ENCODE measurements at places on chromosomes 3 and 15.

DNA sequence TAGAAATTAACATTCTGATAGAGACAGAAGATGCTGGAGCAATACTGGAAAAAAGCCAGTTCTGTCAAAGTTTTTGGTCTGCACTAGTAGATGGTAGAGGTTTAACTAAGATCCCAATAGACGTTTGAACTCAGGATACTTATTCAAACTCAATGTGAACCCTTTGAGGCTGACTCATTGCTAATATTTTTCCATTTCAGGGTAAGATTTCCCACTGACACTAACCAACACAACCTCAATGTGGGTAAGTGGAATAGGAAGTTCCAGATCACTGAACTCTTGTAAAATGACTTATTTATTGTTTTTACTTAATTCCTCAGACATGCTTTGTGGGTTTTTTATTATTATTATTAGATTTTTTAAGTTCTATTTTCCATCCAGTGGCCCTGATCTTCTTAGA, 1024.8 kb downstream of the EPHA3 start:
- no peak for DNase-seq

DNA sequence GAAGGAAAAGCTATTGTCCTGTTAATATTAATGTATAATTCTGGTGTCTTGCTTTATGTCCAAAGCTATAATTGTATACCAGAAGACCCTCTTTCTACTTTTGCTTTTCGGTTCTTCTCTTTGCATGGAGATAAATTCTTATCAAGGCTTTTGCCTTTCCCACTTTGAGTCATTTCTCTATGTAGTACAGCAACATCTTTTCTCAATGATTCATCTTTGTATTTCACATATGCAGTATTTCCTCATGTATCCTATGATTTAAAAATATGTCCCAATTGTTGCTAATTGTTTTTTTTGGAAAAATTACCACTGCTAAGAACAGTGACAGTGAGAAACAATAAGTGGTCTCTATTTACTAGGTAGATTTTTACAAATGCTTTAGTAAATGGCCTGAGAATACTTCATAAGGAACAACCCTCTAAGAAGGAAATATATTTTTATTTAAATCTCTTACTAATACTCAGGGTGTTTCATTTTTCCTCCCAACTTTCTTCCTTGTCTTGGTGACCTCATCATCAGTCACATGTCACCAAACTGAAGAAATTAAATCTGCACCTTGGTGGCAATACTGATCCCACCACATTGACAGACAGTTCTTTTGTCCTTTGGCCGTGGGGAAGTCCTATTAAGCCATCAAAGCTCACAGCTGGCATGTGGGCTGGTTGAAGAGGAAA, 290.6 kb downstream of the SATB1 start:
- DNase-seq: no peak

- no peak for DNase-seq
These were observed 10.7 kb downstream of the CCNL1 start for GRCh38 chr3:157149136-157149696.

- DNase-seq: no peak
These were observed 17.4 kb downstream of the KAT2B start for GRCh38 chr3:20057612-20058180.

GRCh38 chr15:50718700-50719125, 32.1 kb upstream of the TRPM7 start:
- no peak for DNase-seq

DNA sequence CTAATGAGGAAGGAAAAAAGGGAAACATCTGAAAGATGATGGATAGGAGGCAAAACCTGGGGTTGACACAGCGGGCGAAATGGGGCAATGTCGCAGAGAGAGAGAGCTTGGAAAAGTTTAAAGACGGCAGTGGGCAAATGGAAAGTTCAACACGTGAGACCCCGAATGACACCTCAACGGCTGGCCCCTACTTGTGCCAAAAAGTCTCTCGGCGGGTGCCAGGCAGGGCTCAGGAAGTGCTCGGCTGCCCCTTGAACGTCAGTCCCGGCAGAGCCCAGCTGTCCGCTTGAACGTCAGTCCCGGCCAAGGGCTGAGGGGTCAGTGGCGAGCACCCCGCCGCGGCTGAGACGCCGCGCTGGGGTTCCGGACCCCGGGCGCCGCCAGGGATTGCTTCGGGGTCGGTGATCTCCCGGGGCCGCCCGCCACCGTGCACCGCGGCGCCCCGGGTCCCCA, 658 bp downstream of the EOGT start:
- no peak for DNase-seq

DNA sequence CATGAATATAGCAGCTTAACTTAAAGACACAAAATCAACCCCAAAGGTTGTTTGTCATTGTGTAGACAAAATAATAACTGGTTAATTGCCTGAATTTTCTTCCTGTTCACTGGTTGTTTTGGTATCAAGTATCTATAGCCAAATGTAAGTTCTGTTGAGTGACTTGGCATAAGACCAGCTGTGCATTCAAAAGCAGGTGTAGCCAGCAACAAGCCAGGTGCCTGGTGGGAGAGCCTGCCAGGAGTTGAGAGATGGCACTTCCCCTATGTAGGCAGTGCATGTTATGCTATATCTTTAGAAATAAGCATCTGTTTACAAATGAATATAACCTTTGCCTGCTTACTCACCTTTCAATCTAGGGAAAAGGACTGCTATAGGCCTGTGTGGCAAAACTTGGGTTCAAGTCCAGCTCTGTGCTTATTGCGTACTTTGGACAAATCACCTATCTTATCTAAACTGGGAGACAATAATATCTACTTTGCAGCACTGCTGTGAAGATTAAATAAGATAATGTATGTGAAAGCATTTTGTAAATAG, 84.9 kb upstream of the TBL1XR1 start:
- DNase-seq: no peak

- DNase-seq: no peak
These were observed 2.1 kb upstream of the HTR3D start for GRCh38 chr3:184029443-184029842.

DNA sequence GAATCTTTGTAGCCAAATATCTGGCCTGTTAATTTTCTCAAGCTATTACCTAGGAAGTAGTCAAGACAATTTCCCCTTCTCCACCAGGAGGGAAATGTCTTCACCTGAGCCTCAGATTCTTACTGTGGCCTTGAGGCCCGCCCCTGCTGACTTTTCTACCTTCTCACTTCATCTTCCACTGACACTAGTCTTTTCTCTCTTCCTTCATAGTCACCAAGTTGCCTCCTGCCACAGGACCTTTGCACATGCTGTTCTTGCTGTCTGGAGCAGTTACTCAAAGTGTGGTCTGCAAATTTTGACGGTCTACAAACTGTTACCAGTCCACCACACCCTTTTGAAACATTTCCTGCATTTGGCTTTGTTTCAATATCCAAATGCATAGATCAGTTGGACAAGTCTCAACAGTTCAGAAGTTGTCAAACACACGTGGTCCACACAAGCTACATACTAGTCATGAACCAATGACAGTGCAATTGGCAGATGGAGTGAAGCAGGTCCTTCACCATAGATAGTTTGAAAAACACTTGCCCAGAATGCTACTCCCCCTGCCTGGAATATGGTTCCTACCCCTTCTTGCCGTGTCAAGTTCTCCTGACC, 100.5 kb downstream of the OSBPL10 start:
- DNase-seq: no peak

- no peak for DNase-seq
These were observed 872 bp downstream of the DLEC1 start for GRCh38 chr3:38039899-38040261.

DNA sequence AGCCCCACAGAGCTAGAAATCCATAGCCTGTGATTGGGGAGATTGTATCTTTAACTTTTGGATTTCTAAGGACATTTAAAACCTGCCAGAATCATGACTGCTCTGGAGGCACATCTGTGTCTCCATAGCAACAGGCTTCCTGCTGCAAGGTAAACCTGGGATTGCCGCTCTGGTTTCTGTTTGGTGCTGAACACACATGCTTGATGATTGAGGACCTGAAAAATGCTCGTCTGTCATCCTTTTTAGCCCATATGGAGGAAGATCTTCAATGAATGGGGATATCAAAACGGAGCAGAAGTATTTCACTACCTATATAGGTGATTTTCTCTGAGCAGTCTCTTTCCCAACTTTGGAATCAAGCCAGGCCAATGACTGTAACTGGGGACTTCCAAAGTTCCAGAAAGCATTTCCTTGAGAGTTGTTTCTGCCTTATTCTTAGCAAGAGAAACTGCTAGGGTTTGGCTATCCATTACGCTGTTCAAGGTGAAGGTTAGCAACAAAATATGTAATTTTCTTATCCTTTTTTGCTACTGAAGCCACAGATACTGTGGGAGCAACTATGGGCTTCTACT, 96.5 kb upstream of the TNIK start:
- no peak for DNase-seq

DNA sequence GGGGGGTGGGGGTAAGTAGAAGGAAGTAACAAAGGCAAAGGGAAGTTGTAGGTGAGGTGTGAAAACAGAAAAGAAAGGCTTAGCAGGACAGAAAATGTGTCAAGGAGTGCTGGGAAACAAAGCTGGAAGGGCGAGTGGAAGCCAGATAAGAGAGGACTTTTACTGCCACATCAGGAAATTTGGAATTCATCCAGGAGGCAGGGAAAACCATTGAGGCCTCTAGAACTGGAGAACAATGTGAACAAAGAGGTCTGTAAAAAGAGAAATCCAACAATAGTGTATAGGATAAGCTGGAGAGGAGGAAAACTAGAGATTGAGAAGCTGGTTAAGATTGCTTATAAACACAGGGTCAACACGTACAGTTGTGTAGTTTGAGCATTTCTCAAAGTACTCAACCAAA, 116.6 kb downstream of the NTRK3 start:
- DNase-seq: no peak

GRCh38 chr15:50543556-50543955, 2.9 kb downstream of the USP50 start:
- no peak for DNase-seq

- DNase-seq: no peak
These were observed 169.7 kb downstream of the TJP1 start for GRCh38 chr15:29652595-29652994.

- DNase-seq: no peak
These were observed 1237.9 kb downstream of the ROBO2 start for GRCh38 chr3:78277801-78278200.

- no peak for DNase-seq
These were observed 84.6 kb upstream of the KLF13 start for GRCh38 chr15:31241888-31242522.

GRCh38 chr3:63046152-63046551, 170.9 kb upstream of the CADPS start:
- DNase-seq: no peak

- no peak for DNase-seq
These were observed 8.8 kb upstream of the FAM174B start for GRCh38 chr15:92664178-92664900.

DNA sequence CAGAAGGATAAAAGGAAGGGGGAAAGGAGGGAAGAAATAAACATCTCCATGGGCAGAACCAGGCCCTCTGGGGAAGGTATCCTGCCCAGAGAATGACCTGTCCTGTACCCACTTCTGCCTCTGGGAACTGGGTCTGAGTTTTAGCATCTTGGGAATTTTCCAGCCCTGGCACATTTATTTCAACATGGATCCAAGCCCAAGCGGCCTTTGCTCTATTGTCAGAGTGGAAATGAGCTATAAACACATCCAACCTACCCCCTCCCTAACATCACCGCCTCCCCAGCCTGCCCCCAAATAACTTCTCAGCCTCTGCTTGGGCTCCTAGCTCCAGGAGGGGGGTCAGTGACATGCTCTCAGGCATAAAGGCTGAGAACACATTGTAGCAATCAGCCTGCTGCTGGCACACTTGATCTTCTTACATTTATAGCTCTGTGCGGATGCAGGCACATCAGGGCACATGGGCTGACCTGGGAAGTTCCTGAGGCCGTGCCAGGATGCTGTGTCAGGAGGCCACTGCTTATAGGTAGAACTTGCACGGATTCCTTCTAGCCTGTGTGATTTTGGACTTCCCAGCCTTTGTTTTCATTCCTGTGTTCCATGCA, 4.6 kb upstream of the OXTR start:
- no peak for DNase-seq

- no peak for DNase-seq
These were observed 24.7 kb downstream of the PLA2G4D start for GRCh38 chr15:42069496-42070278.

GRCh38 chr3:114758831-114759699, 388.0 kb downstream of the ZBTB20 start:
- no peak for DNase-seq

DNA sequence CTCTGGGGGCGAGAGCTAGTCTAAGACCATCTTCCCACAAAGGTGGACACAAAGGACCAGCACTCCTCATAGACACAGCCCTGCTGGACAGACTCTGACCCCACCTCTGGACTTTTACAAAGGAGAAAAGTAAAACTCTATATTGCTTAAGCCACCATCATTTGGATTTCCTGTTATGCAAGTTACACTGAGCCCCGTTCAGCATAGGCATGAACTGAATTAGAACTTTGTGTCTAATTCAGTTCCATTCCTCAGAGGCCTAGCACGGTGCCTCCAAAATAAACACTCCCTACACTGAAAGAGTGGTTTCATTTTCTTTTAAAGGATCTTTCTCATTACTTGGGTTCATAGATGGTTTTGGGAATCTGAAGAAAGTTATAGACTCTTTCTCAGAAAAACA, 79.2 kb upstream of the OCA2 start:
- DNase-seq: no peak

DNA sequence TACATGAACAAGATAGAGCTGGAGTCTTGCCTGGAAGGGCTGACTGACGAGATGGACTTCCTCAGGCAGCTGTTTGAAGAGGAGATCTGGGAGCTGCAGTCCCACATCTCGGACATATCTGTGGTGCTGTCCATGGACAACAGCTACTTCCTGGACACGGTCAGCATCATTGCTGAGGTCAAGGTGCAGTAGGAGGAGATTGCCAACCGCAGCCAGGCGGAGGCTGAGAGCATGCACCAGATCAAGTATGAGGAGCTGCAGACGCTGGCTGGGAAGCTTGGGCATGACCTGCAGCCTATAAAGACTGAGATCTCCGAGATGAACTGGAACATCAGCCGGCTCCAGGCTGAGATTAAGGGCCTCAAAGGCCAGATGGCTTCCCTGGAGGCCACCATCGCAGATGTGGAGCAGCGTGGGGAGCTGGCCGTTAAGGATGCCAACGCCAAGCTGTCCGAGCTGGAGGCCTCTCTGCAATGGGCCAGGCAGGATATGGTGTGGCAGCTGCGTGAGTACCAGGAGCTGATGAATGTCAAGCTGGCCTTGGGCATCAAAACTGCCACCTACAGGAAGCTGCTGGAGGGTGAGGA, 5.5 kb upstream of the LARP6 start:
- DNase-seq: no peak

GRCh38 chr3:182028081-182028480, 316.4 kb downstream of the SOX2 start:
- DNase-seq: no peak

Measured in stimulated activated CD8-positive, alpha-beta memory T cell treated with anti-CD3 and anti-CD28 coated beads, Interleukin-12 subunit alpha, Interleukin-12 subunit beta, amount 100 ng/mL, for 4 hours (primary cell).